Lower lobe of right lung (tissue), 2 donors: ENCODE measurements at places on chromosomes 12 and 14. TPM values are rescaled to one million over a fixed set of nuclear protein-coding genes. Genes with fewer than 3 reads are reported as not detected.

GRCh38 chr14:59241121-59241520 lies 52.7 kb downstream of the DAAM1 start:
- DNase-seq: no peak

DNA sequence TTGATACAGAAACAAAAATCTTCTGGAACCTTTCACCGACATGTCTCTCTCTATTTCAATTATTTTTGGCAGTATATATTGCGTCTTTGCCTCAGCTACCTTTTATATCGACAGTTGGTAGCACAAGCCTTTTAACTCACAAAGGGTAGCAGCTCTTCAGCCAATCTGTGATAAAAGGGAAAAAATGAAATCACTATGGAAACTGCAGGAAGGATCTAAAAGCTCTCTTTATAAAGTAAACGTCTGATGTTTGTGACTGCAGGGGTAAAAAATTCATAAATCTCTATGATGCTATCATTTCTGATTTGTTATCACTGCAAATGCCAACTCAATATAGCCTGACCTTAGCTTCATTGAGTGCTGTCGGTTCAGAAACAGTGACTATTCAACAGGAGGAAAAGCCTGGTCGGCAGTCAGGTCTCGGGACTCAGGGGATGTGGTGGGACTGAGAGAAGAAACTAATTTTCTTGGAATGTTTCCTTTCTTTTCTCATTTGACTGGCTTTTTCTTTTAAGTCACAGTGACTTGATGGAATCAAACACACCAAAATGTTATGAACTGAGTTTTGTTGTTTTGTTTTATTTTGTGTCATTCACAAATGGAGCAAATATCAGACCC lies 5.9 kb upstream of the RMST start:
- no peak for DNase-seq

DNA sequence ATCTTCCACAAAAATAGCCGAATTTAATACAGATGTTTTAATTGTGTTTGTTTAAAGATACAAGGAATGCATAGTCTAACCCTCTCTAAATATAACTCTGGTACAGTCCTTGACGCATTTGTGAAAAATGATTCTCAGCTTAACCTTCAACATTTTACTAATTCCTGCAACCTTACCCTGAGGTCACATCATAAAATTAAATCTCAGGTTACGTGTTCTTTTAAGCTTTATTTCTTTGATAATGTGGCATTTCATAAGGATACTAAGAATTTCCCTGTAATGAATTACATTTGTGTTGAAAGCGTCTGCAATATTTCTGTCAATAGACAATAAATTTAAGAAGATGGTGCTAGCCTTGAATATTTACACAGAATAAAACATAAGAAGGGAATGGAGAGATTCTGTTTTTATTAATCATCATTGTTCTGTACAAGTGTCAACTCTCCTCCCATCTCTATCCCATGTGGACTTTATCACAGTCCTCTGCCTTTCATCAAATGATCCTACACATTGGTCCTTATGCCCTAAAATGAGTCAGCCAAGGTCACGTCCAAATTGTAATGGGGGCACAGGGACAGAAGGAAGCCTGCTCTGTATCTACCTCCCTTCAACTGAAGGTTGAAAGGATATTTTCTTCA lies 769.3 kb upstream of the FLRT2 start:
- DNase-seq: no peak

The KRT8 gene
- total RNA-seq: 139 TPM

The GPRC5D gene
- not detected for total RNA-seq

The ESPL1 gene
- 2.2 TPM for total RNA-seq

- no peak for DNase-seq
Measured at GRCh38 chr12:120438495-120439198, 734 bp downstream of the COX6A1 start.

The HSPB8 gene
- 47.9 TPM for total RNA-seq

GRCh38 chr14:79548836-79549235 lies 662.5 kb downstream of the DIO2 start:
- DNase-seq: no peak

DNA sequence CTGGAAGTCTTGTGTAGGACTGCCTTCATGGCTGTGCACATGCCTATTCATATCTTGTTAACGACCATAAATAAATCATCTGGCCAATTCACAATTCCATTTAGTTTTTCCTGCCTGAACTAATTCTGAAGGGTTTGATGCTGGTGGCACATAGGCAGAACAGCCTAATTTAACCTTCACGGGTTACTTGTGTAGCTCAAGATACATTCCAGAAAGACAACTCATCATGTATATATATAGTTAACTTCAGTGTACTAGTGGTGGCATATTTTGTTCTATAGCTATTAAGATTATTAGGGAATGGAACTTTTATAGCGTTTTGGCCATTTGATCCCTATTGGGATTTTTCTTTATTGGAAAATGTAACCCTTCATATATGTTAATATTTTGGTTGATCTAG lies 31.4 kb downstream of the CFAP54 start:
- DNase-seq: no peak

The KRT2 gene
- total RNA-seq: not detected

GRCh38 chr14:75428230-75429104 lies 645 bp downstream of the JDP2 start:
- DNase-seq: peak; percentile 76

- no peak for DNase-seq
Measured at GRCh38 chr12:130049666-130050065, 112.6 kb upstream of the FZD10 start.

- DNase-seq: no peak
Measured at GRCh38 chr12:38138225-38139221, 178.1 kb upstream of the ALG10B start.

The PMEL gene
- total RNA-seq: 1.2 TPM

GRCh38 chr14:20376071-20376588 lies 32.7 kb downstream of the PARP2 start:
- DNase-seq: no peak

DNA sequence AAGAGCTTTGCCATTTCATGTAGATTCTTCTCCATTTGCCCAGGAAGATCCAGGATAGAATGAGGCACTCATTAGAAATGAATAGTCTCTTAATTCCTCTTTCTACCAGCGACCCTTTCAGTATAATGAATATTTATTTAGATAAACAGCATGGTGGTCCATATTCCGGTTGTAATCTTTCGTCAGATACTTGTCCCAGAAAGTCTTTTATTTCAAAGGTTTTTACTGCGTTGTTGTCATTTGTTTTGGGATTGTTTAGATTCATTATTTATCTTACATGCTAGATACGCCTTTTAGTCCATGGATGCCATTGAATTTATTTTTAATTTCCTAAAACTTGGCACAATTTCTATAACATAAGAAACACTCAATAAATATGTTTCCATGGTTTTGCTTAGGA lies 139.7 kb upstream of the FLRT2 start:
- no peak for DNase-seq

- DNase-seq: no peak
Measured at GRCh38 chr14:66453469-66453868, 32.7 kb upstream of the CCDC196 start.

DNA sequence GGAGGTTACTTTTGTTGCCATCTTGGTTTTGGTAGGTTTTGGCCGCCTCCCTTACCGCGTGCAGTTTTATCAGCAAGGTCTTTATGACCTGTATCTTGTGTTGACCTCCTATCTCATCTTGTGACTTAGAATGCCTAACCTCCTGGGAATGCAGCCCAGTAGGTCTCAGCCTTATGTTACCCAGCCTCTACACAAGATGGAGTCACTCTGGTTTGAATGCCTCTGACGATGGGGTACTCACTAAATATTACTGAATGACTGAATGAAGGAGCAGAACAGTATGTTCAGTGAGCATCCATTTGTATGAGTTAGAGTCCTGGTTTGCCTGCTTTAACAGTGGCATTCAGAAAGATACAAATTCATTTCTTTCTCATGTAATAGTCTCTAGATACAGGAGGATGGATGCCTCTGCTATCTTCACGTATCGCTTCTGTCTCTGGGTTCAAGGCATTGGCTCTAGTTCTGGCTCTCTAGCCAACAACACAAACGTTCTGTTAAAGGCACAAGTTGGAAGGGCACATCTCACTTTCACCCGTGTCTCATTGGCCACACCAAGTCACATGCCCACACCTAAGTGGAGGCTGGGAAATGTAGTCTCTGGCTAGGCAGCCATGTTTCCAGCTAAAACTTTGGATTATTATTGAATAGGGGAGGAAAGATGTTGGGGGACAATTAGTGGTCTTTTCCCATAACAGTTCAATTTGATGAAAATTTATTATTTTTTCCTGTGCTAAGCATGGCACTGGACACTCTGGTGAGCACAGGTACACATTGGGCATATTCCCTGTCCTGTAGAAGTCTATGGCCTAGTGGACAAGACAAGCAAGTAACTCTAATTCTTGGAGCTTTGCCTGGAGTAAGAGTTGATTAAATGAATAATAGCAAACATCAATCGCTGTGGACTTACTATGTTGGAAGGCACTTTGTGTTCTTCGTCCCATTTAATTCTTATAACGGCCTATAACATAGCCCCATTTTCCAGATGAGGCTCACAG lies 75.2 kb upstream of the RPH3A start:
- DNase-seq: no peak

DNA sequence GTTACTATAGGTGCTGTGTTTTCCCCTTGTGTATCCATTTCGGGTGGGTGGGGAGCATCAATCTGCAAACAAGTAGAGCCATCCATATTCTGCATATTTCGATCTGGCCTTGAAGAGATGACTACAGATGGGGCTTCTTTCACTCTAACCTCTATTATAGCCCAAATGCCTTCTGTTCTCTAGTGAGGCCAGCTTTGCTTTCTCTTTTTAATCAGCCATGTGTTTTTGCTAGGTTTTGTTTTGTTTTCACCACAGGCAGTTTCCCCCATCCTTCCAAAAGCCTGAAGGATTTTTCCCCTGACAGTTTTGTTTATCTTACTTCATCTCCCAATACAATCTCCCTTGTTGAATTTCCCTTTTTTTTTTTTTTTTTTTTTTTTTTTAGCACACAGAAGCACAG lies 224.1 kb downstream of the BTG1 start:
- no peak for DNase-seq

DNA sequence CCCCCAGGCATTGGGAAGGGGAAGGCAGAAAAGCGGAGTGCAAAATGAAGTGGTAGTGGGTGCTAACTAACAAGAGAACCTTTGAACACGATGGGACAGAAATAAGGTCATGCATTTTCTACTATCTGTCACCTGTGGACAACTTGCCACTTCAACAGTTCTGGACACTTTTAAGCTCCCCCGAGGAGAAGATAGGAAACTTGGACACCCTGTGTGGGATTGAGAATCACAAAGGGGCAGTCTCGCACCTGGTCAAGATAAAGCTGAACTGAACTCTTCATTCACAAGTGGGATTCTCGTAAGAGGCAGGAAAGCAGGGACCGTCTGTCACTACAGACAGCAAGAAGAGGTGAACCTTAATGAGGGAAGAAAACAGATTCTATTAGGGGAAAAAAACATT lies 51.6 kb downstream of the EIF2S3B start:
- no peak for DNase-seq

DNA sequence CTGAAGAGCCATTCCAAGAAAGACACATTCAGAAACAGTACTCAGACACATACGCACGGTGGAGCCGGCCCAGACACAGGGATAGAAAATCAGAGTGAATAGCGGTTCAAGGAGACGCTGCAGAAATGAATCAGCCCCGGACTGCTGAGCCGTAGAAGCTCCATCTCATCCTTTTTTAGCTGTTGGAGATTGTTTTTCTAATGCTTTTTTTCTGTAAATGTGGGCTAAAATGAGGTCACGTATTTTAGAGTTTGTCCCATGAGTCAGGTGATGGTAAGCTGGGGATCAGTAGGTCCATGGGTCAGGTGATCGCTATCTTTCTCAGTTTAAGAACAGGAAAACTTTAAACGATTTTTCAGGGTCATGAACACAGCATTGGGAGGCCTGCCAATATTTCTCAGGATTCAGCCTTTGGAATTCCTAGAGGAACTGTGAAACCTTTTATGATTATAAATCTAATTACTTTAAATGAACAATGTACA lies 202.4 kb downstream of the ITPR2 start:
- DNase-seq: no peak

GRCh38 chr12:24756479-24757024 lies 192.3 kb downstream of the BCAT1 start:
- DNase-seq: no peak

- DNase-seq: no peak
Measured at GRCh38 chr12:24852420-24852819, 96.5 kb downstream of the BCAT1 start.

The MAPKAPK5 gene
- 39.4 TPM for total RNA-seq

The NOVA1 gene
- 3.4 TPM for total RNA-seq

The LYZ gene
- 1,458 TPM for total RNA-seq

DNA sequence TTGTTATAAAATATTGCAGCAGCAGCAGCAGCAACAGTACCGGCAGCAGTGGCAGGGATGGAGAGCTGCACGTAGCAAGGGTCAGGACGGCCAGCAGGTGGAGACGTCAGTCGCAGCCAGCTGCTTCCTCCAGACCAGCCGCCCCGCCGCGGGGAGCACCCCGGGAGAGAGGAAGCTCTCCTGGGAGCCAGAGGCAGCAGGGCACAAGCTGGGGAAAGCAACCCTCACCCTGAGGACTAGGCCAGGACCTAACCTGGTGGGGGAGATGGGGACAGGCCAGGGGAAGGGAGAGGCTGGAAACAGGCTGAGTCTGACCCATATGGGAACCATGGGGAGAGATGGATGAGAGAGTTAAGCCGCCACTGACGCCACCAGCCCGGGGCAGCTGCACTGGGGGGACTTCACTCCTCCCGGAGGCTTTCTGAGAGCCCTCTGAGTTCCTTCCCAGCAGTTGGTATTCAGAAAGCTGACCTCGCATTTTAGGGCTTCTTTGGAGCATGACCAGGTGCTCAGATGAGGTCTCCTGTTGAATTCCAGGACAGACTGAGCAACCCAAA lies 56.3 kb downstream of the SPTB start:
- peak; percentile 87 for DNase-seq

The PYGL gene
- 65.6 TPM for total RNA-seq

The TMEM229B gene
- total RNA-seq: 6.4 TPM

GRCh38 chr14:69664865-69665526 lies 53.6 kb downstream of the SUSD6 start:
- no peak for DNase-seq

The SMIM41 gene
- 4.3 TPM for total RNA-seq

DNA sequence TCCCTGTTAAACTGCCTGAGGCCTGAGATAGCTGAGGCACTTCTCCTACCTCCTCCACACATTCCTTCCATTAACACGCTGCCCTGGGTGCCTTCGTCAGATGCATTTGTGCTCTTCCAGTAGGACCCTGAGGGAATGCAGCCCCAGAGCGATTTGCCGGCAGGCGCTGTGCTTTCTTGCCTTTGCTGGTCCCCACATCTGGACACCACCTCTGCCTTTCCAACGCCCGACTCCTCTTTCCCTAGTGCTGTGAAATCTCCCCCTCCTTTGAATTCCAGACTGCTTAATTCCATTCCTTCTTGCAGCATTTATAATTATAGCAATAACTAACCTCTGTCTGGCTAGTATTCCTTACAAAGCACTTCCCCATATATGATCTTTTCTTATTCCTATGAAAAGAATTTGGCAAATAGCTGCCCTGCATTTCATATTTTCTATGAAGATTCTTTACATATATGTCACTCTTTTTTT lies 88.4 kb downstream of the C12orf75 start:
- no peak for DNase-seq

- DNase-seq: no peak
Measured at GRCh38 chr12:68487721-68488309, 122.9 kb upstream of the RAP1B start.

GRCh38 chr14:92527721-92528120 lies 14.1 kb downstream of the RIN3 start:
- DNase-seq: no peak
